ENCODE measurements at places on chromosomes 7 and 10.

GRCh38 chr10:110494532-110494931 lies 3.2 kb upstream of the DUSP5 start:
- DNase-seq: no peak

GRCh38 chr10:75982611-75983369 lies 551.4 kb downstream of the LRMDA start:
- no peak for DNase-seq

DNA sequence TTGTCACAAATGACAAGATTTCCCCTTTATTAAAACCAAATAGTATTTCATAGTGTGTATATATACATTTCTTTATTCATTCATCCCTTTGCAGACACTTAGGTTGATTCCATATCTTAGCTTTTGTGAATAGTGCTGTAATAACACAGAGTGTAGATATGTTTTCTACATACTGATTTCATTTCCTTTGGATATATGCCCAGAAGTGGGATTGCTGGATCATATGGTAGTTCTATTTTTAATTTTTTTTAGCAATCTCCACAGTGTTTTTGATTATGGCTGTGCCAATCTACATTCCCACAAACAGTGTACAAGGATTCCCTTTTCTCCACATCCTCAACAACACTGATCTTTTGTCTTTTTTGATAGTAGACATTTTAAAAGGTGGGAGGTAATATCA lies 46.4 kb downstream of the CSTF2T start:
- DNase-seq: no peak

DNA sequence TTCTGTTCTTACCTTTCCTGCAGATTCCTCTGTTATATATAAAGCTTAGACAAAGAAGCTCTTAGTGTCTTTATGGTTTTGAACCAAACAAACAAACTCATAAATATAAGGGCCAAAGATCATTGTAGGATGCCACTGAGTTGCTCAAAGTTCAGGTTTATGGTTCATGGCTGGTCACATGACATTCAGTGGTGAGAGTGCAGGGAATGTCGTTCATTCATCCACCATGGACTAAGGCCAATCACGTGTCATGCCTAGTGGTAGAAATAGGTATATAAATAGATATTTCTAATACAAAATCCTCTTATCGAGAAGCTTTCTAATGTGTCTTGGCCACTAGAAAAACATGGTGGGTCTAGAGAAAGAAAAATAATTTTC lies 119.4 kb downstream of the GATA3 start:
- DNase-seq: no peak

GRCh38 chr10:17122052-17122451 lies 7.6 kb downstream of the CUBN start:
- DNase-seq: no peak

DNA sequence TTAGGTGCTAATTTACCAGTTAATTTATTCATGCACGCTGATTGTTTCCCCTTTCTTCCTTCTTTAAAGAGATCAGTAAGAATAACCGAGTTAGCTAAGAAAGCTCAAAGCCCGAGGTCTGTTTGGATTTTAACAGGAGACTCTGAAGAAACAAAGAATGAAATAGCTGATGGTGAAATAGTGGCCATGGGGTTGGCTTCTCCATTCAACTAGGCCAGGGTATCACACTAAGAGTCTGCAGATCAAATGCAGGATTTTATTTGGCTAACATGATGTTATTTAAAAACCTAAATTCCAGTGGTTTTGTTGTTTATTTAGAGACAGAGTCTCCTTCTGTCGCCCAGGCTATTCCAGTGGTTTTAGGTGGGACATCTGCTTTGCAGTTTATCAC lies 65.2 kb upstream of the SYPL1 start:
- DNase-seq: no peak

- DNase-seq: no peak
Observed at GRCh38 chr10:116203661-116204060, 69.3 kb downstream of the GFRA1 start.

- DNase-seq: no peak
Observed at GRCh38 chr10:70347321-70347720, 35.1 kb downstream of the LRRC20 start.

DNA sequence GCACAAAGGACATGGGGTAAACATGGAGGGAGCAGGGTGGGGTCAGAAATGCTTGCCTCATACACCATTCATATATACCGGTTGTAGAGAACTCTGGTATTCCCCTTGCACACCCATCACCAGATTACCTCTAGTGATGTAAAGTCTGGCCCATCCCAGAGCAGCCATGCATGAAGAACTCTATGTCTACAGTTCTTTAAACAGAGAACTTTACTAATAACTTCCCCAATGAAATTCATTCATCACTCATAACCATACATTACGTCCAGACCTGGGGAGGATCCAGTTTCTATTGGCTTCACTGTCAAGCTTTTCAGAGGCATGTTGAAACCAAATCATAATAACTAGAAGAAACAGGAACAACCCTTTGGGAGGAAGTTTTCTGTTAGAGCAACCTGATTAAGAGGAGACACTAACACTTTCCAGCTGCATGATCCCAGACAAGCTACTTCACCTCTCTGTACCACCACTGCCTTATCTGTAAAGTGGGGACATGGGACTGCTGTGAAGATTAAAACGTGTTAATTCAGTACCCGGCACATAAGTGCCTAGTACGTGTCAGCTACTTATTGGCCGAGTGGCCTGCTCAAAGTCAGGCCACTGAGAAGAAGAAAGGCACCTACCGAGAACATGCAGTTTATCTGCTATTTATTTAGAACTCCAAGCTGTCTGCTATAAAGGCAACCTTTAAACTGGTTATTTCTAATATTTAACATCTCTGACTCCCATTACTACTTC lies 59.7 kb downstream of the IGF2BP3 start:
- DNase-seq: no peak

DNA sequence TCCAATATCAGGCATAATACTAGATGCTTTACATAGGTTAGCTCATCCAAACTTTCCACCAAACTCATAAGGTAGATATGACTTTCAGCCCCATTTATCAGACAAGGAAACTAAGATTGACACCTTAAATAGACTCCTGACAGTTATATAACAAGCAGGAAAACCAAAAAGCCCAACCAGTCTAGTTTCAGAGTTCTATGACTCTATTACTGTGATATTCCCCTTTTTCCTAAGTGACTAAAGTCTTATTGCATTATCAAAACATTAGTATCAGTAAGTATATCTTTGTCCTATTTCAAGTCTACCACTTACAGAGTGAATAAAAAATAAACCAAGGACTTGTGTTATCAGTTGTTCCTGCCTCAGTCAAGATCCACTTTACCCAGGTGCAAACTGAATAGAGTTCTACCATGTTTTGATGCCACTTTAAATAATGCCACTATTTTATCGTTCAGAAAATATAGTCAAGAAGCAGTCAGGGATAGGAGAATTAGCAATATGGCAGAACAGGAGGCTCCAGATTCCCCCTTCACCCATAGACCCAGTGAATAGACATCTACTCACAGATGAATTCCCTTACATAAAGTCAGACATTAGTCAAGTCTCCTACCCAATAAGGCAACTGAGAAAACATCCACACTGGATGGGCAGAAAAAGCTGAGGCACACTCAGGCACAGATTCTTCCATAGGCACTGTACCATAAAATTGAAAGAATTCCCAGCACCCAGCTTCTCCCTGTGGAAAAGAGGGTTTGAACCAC lies 74.1 kb downstream of the CRPPA start:
- no peak for DNase-seq

DNA sequence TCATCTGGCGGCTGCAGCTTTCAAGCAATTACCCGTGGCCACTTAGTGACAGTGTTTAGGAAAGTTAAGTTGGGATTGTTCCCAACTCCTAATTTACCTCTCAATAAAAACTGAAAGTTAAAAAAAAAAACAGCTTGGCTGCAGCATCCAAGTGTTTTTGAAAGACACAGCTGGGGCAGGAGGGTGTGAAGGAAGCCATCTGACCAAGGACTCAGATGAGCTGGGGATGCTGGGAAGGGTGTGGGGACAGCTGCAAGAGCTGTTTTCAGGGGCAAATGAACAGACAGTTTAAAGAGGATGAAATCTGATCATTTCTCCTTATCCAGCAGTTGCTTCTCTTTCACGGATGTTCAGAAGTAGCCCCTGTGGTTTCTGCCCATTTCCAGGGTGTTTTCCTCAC lies 129.2 kb upstream of the CDCA7L start:
- no peak for DNase-seq

GRCh38 chr10:106565546-106565945 lies 599.0 kb downstream of the SORCS1 start:
- no peak for DNase-seq

DNA sequence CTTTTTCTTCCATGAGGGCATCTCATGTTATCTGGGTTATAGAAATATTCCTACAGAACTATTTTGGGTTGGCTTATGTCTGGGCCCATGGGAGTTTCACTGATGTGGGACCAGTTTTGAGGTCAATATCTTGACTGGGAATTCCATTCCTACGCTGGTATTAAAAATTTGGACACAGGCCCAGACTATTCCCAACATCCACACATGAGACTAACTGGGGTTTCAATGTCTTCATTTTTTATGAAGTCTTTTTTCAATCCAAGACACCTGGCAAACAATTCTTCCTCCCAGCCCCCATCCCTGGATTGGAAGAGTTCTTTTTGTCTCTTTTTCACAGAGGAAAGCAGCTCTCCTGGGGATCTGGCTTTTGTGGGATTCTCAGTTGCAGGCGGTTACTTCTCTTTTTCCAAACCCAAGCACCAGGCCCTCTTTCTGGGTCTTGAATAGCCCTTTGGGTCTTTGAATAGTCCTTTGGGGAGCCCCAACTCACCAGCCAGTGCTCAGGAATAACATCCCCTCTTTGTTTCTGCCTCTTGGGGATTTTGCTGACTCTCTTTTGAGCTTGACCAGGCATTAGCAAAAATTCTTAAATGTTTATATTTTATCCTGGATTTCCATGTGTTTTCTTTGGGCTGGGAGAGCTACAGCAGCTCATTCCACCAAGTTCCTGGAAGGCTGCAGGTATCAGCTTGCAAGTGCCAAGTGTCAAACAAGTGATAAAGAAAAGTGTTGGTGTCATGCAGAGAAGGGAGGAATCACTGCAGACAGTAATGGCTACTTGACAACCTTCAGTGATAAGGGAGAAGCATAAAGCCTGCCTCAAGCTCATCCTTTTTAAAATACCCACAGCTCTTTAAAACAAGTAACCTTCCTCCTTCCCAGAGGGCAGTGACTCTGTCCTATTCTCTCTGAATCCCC lies 234.3 kb downstream of the ADAM12 start:
- no peak for DNase-seq

DNA sequence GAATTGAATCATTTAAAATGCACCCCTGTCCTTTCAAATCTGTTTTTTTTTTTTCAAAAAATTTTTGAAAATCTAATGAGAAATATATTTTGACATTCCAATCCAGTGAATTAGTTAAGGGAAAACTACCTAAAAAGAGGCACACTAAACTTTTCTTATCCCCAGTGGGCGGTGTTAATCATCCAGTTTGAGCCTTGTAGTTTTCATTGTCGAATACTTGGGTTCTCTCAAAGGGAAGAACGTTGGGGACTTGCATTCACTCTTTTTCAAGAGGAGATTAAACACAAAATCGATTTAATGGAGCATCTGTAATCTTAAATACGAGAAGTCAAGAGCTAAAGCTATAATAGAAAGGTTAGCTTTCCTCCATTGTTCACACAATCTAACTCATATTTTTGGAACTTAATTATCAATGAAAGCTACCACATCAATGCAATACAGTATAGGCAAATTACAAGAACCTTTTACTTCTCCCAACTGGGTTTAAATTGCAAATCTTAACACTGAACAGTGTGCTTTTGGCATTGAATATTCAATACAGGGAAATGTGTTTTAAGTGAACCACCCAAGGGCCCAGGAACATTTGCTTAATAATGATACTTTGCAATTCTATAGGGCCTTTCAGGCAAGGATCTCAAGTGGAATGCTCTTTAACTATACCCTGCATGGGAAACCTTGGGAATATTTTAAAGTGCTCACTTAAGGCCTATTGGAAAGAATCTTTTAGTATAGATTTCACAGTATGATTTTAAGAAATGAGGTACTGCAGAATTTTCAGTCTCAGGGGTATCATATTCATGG lies 13.1 kb upstream of the SP8 start:
- no peak for DNase-seq

DNA sequence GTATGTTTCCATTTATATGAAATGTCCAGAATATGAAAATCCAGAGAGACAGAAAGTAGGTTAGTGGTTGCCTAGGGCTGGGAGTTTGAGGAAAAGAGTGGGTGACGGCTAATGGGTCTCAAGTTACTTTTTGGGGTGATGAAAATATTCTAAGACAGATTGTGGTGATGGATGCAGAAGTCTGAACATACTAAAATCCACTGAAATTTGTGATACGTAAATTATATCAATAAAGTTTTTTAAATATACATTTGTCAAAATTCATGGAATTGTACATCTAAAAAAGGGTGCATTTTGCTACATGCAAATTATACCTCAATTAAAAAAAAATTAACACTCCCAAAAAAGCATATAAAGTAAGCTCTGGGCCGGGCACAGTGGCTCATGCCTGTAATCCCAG lies 9.4 kb downstream of the DDIT4 start:
- DNase-seq: no peak

DNA sequence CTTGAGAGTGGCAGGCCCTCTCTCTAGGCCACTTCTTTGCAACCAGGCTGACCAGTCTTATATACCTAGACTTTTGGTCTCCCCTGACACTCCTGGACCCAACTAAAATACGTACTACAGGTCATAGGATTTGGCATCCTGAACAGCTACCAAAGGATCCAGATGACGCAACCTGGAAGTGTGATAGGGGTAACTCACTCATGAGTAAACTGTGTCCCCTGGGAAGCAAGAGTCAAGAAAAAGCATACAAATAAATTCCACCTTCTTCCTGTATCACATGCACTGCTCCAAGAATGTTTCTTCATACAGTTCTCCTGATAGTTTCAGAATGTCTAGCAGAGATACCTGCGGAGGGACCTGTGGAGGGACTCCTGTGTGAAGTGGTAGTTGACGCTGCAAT lies 172.3 kb downstream of the MDFIC start:
- DNase-seq: no peak

DNA sequence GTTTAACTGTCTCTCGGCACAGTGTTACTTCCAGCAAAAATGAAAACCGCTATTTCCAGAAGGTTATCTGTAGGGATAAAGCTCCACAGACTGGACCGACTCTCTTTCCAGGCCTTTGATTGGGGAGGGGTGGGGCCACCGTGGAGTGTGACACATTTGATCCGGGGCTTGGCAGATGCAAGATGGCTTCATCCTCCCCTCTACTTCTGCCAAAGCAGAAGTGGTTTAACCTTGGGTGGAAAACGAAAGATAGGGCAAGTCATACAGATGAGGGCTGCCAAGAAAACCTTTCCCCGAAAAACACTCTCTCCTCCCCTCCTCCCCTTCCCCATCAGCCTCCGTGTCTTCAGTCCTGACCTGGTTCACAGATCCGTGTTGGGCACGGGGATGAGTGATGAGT lies 139.7 kb upstream of the SH2B2 start:
- no peak for DNase-seq

- no peak for DNase-seq
Observed at GRCh38 chr7:35777121-35777520, 23.7 kb upstream of the SEPTIN7 start.

GRCh38 chr7:14252458-14252857 lies 263.0 kb upstream of the ETV1 start:
- no peak for DNase-seq

GRCh38 chr10:76231286-76231934 lies 800.0 kb downstream of the LRMDA start:
- no peak for DNase-seq
